Dermis microvascular lymphatic vessel endothelial cell (primary cell): ENCODE measurements at places on chromosomes 2 and 18. TPM values are rescaled to one million over a fixed set of nuclear protein-coding genes. Genes with fewer than 3 reads are reported as not detected.

PDE11A gene
- total RNA-seq, result under 0.01 TPM in 2 replicates

PAX8 gene
- total RNA-seq, result under 0.01 TPM in 2 replicates

DOK6 gene
- 0.51 and 2.3 TPM in 2 replicates for total RNA-seq

CENPO gene
- total RNA-seq, result 9.2 and 12.5 TPM in 2 replicates

CIB4 gene
- total RNA-seq, result not detected in 2 replicates

ERFE gene
- total RNA-seq, result 0.13 TPM in 2 replicates

LCT gene
- total RNA-seq, result not detected in 2 replicates

TTC39C gene
- total RNA-seq, result 1.1 and 1.2 TPM in 2 replicates

C1QL2 gene
- not detected in 2 replicates for total RNA-seq

COL5A2 gene
- total RNA-seq, result 37.0 and 37.6 TPM in 2 replicates

ANKRD23 gene
- total RNA-seq, result 0.51 and 1.1 TPM in 2 replicates

TIA1 gene
- 81.1 and 106 TPM in 2 replicates for total RNA-seq

ZNF385B gene
- not detected in 2 replicates for total RNA-seq
